ENCODE measurements at places on chromosomes 6 and 20.

DNA sequence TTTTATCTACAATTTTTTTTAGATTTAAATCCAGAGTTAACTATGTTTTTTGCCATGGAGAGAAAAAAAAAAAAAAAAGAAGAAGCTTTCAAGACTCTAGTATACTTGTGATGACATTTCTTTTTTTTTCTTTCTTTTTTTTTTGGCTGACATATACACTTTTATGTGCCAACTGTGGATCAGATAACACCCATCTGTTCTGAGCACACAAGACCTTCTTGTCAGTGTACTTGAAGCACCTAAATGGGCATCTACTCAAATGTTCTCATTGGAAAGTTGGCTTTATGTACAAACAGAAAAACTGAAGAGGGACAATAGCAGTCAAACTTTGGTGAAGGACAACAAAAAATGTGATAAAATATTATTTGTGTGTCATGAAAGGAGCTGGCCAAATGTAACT, 904.5 kb downstream of the GRIK2 start:
- DNase-seq = no peak

DNA sequence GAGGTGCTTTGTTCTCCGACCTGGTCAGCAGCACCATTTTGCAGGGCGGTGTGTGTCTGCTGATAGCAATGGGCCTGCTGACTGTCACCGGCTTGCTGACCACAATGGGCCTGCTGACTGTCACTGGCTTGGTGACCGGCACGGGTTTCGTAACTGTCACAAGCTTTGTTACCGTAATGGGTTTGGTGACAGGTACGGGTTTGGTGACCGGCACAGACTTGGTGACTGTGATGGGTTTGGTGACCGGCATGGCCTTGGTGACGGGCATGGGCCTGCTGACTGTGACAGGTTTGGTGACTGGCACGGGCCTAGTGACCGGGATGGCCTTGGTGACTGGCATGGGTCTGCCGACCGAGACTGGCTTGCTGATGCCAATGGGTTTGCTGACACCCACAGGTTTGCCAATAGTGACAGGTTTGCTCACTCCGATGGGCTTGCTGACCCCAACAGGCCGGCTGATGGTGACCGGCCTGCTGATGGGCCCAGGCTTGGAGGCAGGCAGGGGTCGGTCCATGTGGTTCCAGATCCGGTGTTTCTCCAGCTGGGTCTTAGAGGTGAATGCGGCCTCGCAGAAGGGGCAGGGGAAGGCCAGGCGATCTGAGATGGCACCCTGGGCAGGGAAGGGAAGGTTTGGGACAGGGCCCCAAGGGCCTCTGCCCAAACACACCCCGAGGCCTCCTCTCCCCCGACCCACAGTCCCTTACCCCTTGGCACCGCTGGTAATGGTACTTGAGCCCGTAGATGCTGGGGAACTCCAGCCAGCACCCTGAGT, 3.4 kb downstream of the ZNF512B start:
- DNase-seq = no peak

DNA sequence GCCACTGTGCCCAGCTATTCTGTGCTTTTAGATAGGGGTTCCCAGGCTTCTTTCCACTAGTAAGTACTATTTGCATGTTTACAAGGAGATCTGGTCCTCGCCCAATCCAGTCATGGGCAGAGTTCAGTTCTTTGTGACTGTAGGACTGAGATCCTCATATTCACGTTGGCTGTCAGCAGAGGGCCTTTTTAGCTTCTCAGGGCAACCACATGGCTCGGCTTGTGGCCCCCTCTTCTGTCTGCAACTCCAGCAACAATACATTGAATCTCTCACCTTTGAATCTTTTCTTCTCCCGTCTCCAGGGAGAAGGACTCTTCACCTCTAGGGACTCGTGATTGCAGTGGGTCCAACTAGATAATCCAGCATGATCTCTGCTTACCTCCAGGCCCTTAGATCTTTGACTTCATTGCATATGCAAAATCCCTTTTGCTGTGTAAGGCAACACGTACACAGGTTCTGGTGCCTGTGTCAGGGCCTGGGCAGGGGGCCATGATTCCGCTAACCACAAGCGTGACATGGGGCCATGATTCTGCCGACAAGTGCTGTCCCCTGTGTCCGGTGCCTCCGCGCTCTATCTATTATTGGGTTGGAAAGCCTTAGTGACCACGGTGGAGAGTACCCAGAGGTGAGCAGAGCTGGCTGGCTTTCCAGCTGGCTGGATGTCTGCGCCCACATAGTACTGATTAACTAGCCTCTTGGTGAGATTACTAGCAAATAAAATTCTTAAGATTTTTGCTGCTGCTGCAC, 5.1 kb downstream of the CCR6 start:
- DNase-seq = no peak

DNA sequence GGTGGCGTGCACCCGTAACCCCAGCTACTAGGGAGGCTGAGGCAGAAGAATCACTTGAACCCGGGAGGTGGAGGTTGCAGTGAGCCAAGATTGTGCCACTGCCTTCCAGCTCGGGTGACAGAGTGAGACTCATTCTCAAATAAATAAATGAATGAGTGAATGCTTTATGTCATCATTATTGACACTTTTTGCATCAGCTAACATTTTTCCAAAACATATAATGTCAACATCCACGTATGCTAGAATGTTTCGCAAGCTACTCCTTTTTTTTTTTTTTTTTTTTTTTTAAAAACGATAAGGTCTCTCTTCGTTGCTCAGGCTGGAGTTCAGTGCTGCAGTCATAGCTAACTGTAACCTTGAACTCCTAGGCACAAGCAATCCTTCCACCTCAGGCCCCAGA, 72.2 kb downstream of the SENP6 start:
- DNase-seq = no peak

DNA sequence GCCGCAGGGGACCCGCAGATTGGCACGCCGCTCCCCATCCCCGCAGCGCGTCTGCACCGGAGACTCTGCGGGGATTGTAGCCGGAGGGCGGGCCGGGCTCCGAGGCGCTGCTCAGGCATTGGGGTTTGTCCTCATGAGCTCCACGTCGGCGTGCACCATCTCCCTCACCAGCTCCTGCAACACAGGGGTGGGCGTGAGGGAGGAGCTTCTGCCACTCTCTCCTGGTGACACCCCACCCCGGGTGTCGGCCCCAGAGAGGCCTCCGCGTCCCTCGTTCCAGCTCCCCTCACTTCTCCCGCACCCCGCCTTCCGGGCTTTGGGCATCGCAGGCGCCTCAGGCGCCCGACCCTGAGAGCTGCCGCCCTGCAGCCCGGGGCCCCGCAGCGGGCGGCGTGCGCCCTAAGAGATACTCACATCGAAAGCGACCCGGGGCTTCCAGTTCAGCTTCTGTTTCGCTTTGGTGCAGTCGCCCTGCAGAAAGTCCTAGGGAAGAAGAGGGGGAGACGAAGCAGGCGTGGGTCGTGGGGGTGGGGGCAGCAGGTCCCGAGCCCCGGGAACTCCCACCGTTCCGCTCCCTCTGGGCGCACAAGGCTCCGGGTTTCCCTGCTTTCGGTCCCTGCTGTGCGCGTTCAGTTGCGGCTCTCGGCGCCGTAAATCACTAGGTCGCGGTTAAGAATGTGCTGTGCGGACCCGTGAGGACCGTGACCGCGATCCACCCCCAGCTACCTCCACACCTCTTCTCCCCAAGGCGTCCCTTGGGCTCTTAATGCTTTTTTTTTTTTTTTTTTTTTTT, 14.5 kb downstream of the FOXC1 start:
- DNase-seq = no peak

- DNase-seq = no peak
These were observed 63.2 kb downstream of the OLIG3 start for GRCh38 chr6:137430954-137431353.

DNA sequence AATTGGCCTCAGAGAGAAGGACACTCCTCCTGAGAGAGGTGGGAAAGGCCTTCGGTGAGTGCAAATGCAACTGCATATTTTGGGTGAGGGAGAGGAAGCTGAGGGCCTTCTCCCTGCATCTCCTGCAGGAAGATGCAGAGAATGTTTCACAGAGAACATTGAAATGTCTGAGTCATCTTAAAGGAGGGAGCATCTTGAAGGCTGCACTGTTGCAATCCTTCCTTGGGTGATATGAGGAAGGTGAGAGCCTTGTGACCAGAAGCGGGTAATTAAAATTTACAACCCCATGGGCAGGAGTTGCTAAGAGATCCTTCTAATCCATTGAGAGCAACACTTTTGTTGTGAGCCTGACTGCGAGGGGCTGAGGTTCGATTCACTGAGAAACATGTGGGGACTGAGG, 375.7 kb upstream of the MARCKS start:
- DNase-seq = no peak

- DNase-seq = no peak
These were observed 122.6 kb downstream of the OPRM1 start for GRCh38 chr6:154161689-154162088.

- DNase-seq = no peak
These were observed 492.1 kb downstream of the UTRN start for GRCh38 chr6:144777249-144777648.

GRCh38 chr6:158047127-158047518, 65.5 kb downstream of the SYNJ2 start:
- no peak for DNase-seq

GRCh38 chr6:157650801-157651200, 172.2 kb upstream of the SNX9 start:
- no peak for DNase-seq

GRCh38 chr20:11929947-11930346, 12.3 kb downstream of the BTBD3 start:
- no peak for DNase-seq

GRCh38 chr6:139754898-139755775, 380.7 kb upstream of the CITED2 start:
- DNase-seq = no peak

DNA sequence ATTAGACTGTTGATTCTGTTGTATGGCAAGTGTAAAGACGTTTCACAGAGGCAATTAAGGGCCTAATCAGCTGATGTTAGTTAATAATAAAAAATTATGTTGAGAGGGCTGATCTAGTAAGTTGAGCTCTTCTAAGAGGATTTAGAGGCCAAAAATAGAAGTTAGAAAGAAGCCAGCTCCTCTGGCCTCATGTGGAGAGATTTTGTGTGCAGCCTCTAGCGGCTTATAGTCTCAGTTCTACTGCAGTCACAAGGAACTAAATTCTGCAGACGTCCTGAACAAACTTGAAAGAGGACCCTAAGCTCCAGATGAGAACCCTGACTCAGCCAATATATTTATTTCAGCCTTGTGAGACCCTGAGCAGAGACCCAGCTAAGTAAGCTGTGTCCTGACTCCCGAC, 498.6 kb downstream of the BTBD3 start:
- DNase-seq = no peak

DNA sequence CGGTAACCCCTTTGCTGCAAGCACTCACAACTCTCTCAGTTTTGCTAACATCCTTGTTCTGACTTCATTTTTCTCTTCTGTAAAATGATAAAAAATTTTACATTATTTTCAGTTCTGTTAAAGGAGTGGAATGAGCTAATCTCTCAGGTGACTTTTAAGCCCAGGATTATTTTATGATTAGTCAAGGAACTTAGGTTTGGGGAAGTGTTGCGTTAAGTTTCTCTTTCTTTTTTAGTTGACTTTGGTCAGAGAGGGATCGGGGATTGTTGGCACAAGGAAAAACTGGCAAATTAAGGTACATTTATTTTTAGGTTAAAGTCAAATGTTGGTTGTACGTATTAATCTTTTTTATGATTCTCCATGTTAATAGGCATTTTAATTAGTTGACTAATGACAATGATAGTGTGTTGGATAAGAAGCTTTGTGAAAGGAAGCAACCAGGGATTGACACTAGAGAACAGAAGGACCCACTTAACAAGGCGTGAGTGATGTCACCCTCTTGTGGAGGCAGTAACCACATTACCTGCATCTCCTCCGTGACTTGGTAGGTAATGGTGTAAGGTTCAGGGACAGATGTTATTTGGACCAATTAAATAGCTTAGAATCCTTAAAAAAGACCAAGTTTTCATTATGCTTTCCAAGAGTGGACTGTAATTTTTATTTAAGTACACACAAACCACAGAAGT, 31.6 kb downstream of the CD83 start:
- no peak for DNase-seq

DNA sequence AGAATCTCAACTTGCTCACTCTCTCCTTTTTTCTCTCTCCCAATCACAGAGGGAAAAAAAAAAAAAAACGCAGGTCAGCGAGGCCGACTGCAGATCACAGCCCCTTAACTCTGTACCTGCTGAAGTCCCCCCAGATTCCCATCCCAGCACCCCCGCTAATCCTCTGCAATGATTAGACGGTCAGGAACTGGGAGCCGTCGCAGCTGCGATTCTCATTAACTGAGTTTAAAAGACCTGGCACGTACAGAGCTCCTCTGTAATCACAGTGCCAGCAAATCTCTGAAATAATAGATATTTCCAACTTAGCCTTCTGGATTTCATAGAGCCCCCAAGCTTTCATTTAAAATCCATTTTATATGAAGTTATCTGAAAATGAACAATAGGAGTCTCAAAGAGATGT, 84.4 kb downstream of the ANKRD60 start:
- DNase-seq = no peak
